ENCODE measurements at places on chromosomes 7 and 10.

GRCh38 chr7:78071491-78072200 is 273.1 kb downstream of the PHTF2 start:
- DNase-seq, result no peak

DNA sequence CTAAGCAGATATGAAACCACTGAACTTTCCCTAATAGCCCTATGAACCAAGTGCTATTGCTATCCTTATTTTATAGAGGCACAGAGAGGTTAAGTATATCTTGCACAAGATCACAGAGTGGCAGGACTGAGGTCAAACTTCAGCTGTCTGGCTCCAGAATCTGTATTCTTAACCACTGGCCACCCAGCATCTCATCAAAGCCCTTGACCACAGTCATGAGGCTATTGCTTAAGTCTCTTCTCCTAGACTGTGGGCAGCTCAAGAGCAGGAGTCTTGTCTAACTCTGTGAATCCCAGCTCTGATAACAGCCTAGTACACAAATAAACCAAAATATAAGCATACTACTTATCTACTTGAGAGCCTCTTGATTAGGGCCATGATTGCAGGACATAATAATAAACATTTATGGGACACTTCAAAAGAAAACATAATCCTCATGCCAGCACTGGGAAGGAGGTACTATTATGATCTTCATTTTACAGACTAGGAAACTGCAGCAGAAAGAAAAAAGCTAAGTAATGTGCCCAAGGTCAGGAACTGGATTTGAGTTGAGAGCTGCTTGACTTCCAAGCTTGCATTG is 22.4 kb upstream of the SMC3 start:
- DNase-seq, result no peak

- no peak for DNase-seq
Observed at GRCh38 chr10:70542565-70542938, 60.0 kb downstream of the PRF1 start.

GRCh38 chr7:128831994-128832879 is 2.0 kb downstream of the FLNC start:
- DNase-seq, result no peak

DNA sequence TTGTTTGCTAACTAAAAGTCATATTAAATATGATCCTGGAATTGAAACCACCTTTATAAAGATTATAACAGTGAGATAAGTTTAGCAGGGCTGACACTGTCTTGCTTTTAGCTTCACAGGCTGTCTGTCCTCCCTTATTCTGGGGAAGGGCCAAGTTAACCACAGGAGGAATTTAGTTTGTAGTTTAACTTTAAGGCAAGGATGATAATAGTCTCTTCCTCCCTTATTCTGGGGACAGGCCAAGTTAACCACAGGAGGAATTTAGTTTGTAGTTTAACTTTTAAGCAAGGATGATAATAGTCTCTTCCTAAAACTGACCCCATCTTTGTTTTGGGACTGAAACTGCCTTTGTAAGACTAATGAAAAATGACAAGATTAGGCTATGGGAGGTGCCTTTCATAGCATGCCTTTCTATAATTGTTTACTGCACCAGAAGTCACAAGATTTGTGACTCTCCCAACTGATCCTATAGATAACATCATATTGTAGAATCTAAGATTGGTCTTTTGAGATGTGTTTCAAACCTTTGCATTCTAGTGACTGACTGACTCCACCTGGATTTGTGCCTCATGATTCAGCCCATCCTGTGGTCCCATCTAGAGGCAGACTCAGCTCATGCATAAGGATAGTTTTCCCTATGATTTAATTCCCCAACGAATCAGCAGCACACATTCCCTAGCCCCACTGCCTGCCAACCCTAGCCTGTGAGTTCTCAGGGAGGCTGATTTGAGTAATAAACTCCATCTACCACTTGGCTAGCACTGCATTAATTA is 212.0 kb downstream of the MAGI2 start:
- no peak for DNase-seq

DNA sequence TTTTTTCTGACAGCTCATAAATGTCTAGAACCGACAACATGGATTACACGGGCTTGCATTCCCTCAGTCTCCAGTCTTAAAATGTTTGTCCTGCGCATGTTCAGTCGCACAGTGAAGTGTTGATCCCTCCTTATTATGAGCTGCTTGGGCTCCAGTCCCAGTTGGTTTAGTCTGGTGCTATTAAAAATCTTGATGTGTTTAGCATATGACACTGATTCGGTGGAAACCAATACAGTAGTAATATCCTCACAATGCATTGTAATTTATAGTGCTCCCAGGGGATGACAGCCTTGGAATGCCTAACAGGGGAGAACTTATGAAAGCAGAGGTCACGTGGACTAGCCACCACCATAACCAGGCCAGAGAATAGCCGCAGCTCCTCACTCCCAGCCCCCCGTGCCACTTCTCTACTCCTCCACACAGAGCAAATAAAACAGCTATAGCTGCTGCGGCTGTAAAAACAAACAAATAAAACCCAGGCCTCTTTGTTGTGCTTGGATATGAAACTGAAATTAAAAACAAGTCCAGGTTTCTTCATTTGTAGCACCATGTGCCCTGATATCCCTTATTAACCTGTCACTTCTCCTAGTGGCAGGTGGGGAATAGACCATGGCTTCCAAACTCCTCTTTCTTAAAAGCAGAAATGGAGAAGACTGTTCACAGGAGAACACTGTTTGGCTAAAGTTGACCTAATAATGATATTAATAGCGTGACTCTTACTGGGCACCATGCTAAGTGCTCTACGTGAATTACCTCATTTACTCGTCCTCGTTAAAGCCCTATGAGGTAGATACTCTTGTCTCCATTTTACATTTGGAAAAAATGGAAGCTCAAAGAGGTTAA is 7.7 kb downstream of the DPCD start:
- no peak for DNase-seq

DNA sequence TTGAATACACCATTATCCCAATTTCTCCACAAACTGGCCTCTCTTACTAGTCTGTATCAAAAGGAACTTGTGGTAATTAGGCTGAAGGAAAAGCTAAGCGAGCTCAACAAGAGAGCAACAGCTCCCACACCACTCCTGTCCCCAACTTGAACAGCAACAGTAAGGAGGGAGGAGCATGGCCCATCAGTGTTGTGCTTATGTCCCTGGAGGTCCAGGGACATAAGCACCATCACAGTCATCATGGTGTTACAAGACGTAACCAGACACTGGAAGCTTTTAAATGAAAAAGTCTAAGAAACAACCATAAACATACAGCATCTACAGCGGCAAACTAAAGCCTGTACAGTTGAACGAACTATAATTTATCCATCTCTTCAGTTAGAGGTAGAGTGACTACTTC is 989 bp downstream of the ERLIN1 start:
- DNase-seq, result no peak

- DNase-seq, result no peak
Observed at GRCh38 chr10:132762267-132762666, 23.7 kb downstream of the NKX6-2 start.

DNA sequence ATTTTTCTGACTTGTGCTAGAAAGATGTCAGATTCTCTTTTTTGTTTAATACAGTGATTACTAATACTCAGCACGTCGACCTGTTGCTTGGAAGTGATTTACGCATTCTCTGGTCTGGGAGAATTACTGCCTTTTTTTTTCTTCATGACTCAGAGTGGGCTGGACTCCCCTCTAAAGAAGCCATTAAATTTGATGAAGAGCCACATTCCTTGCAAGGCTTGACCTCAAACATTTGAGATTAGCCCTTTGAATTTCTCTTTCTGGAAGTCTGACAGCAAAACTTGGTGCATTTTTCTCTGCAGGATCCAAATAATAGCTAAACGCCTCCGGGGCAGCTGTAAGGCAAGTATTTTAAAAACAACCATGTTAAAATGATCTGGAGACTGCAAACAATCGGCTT is 171.6 kb downstream of the GALNT17 start:
- DNase-seq, result no peak

DNA sequence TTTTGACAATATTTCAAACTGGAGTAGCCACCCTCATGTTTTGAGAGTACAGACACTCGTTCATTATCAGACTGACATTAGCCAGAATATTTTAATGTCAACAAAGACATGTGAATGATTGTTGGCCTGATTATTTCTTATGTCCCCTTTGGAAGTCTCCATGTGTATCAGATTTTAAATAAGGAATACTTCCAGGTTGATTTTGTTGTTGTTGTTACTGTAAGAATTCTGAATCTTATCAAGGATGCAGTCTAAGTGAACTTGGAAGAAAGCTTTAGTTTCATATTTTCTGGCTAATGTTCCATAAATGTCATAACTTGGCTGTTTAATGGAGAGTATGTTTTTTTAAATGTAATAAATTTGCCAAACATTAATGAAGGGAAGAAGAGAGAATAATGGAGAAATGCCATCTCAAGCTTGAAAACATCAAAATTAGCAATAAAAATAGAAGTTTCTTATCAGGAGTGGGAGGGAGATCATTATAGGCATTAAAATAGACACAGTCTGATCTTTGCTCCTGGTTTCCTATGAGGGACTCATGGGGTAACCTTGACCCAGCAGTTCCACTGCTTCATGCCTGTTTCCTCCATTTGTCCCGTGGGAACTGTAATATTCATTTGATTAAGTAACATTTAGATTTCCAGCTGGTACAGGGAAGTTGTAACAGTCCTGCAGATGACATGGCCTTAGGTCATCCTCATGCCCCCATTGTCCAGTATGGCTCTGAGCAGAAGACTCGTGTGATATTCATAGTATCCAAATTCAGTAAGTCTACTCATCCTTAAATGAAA is 122.4 kb upstream of the KIAA1217 start:
- no peak for DNase-seq

DNA sequence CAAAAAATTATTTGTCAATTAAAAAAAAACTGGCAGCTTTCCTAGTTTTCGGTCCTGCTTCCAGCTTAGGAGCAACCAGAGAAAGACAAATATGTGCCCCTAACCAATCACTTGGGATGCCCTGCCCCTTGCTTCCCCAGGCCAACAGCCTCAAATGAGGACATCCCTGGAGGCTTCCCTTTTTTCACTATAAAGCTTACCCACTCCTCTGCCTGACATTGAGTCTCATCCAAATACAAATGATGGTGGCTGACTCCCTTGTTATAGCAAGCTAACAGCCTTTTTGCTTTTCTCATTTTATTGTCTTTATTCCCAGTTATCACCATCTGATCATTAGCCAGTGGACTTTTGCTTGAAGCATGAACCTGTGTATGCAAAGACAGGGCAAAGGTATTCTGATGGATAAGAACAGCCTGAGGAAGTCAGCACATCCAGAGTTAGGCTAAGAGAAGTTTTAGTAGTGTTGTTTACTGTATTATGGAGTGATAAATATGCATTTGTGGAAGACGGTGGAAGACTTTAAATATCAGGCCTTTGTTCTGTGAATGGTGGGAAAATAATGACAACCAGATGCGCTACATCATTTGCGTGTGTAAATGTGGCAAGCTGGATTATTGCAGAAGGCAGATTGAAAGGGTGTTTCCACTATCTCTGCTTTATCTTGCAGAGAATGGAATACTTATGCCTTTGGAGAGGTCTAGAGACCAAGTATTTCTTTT is 1.7 kb upstream of the CCM2 start:
- DNase-seq, result no peak

GRCh38 chr10:14569274-14570060 is 205.2 kb downstream of the FAM107B start:
- peak; percentile 35 for DNase-seq

- DNase-seq, result no peak
Observed at GRCh38 chr7:90401989-90402388, 1.3 kb upstream of the CLDN12 start.

DNA sequence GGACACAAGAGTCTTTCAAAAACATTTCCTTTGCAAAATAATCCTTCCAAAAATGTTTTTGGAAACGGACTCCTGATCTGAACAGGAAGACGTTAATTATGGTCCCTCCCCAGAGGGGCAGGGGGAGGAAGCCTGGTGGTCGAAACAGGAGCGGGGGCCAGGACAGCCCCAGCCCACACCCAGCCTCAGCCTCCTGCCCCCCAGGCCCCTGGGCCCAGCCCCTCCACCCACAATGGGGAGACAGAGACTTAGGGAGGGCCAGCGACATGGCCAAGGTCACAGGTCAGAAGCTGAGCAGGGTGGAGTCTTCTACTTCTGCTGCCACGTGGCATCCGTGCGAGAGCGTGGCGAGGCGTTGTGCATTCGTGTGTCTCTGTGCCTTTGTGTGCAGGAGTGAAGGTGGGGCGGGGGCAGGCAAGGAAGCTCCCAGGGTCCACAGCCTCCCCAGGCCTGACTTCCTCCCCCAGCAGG is 14.0 kb upstream of the GRIFIN start:
- no peak for DNase-seq

GRCh38 chr7:158966780-158967390 is 110.5 kb downstream of the DYNC2I1 start:
- DNase-seq, result no peak

- no peak for DNase-seq
Observed at GRCh38 chr10:92124616-92125143, 166.2 kb downstream of the CPEB3 start.

DNA sequence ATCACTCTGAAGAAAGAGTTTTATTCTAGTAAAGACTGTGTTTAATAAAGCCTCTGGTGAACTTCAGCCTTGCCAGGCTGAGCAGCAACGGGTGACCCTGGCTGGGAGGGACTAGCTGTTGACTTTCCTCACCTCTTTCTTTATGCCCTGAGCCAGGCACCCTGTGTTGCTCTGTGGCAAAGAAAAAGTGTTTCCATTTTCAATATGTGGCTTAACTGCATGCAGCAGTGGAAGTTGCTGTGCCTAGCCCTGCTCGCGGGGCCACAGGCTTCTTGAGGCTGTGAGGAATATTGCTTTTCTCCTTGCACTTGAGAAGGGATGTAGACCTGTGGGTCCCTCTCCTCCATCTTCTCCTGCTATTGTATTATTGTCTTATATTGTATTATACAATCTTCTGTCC is 67.0 kb downstream of the CXCL12 start:
- DNase-seq, result no peak

GRCh38 chr7:129947701-129948100 is 5.1 kb downstream of the UBE2H start:
- no peak for DNase-seq

GRCh38 chr10:102691285-102692066 is 22.7 kb downstream of the ARL3 start:
- DNase-seq, result no peak

GRCh38 chr7:75629044-75629443 is 109.7 kb downstream of the HIP1 start:
- DNase-seq, result no peak

GRCh38 chr10:117449636-117450035 is 74.4 kb upstream of the PDZD8 start:
- no peak for DNase-seq

- no peak for DNase-seq
Observed at GRCh38 chr7:50379082-50379481, 71.1 kb downstream of the FIGNL1 start.

GRCh38 chr10:12287772-12288171 is 61.6 kb upstream of the CAMK1D start:
- DNase-seq, result no peak

DNA sequence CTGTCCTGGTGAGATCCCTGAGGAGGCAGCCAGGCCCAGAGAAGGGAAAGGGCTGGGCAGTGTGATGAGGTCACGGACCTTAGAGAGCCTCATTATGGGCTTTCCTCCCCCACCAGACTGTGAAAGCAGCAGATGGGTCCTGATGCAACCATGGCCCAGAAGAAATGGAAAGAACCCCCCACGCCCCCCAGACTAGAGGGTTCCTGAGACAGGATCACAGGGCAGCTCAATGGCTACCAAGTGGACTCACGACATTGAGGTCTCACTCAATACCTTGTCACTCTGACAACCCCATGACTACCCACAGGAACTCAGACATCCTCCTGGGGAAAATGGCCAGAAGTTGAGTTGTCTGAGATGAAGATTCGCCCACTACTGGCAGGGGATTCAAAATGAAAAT is 36.7 kb downstream of the FAM241B start:
- DNase-seq, result no peak

Data from T-helper 1 cell (primary cell).